NCI-H446 treated with DMSO at 0.1 percent for 48 hours (cell line): ENCODE measurements at places on chromosomes 2 and 18.

- no peak for DNase-seq
These were observed 8.2 kb upstream of the GPR17 start for GRCh38 chr2:127637725-127638252.

DNA sequence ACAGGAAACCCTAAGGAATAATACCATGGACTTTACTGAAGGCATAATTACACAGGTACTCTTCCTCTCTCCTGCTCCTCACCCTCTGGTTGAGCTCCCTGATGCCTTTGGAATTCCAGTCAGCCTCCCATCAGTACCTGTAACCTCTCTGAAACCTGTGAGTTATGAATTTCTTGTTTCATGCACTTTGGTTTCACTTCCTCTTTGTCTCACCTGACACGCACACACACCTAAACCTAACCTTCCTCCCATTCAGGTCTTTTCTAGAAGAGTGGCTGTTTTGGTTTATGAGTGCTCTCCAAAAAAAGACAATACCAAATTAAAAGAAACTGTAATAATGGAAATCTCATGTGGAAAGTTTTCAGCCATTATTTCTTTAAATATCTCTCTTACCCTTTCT is 451.3 kb upstream of the VWC2L start:
- DNase-seq = no peak

GRCh38 chr2:50582164-50582563 is 449.8 kb downstream of the NRXN1 start:
- DNase-seq = no peak

DNA sequence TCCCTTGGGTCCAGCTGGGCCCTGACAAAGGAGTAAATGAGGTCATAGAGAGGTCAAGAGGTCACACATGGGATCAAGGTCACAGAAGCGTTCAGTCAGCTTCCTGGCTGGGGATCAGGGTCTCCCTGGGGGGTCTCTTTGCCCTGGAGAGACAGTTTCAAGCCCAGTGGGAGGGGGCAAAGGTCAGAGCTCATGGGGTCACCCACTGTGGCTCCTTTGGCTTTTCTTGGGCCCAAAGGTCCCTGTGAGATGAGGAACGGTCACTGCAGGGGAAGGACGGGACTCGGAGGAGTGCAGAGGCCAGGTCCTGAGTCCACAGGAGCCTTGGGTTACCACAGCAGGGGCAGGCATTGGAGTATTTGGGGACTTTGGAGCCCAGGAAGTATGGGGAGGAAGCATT is 30.7 kb upstream of the ANKRD62 start:
- no peak for DNase-seq

- DNase-seq = no peak
These were observed 23.4 kb upstream of the ATL2 start for GRCh38 chr2:38400513-38400912.

GRCh38 chr2:43055985-43056384 is 170.4 kb downstream of the ZFP36L2 start:
- DNase-seq = no peak
